T-helper 17 cell (primary cell): ENCODE measurements at places on chromosomes 7 and 10.

GRCh38 chr10:17787087-17787961 is 21.8 kb upstream of the MRC1 start:
- H3K4me3 ChIP-seq, result no peak overlapping the region
- peaks cover 2% of the 10 kb centered on the region for H3K36me3 ChIP-seq
- H3K4me1 ChIP-seq, result no peaks in the 10 kb centered on the region

- no peaks in the 10 kb centered on the region for H3K27me3 ChIP-seq
- H3K36me3 ChIP-seq, result peaks cover 2% of the 10 kb centered on the region
- no peak overlapping the region for H3K27ac ChIP-seq
- H3K4me3 ChIP-seq, result no peak overlapping the region
- DNase-seq, result no peak
Observed at GRCh38 chr10:63548860-63549259, 27.7 kb downstream of the REEP3 start.

- H3K4me1 ChIP-seq, result peaks cover 36% of the 10 kb centered on the region
- DNase-seq, result no peak
- peak overlapping the region; percentile 70 for H3K4me3 ChIP-seq
- H3K36me3 ChIP-seq, result peaks cover 2% of the 10 kb centered on the region
- peak overlapping the region; percentile 79 for H3K27ac ChIP-seq
Observed at GRCh38 chr10:102657984-102658724, 13.9 kb downstream of the TRIM8 start.

- DNase-seq, result no peak
- no peaks in the 10 kb centered on the region for H3K36me3 ChIP-seq
- H3K27me3 ChIP-seq, result peaks cover 34% of the 10 kb centered on the region
- H3K27ac ChIP-seq, result no peak overlapping the region
- no peaks in the 10 kb centered on the region for H3K4me1 ChIP-seq
Observed at GRCh38 chr10:34196058-34196433, 619.0 kb downstream of the PARD3 start.

DNA sequence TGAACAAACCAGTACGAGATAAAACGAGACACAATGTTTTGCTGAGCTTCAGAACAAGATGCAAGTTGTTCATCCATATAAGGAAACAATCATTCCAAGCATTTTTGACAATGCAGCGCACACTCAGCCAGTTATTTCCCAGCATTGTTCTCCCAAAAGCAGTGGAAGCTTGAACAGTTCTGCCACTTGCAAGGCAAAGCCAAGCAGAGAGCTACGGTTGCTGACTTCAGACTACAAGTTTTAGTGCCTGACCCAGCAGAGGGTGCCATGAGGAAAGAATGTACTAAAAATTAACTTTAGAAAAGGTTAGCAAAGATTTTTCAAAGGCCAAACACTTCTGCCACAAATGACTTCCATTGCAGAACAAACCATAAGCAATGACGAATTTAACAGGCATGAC is 152.5 kb downstream of the SLC25A13 start:
- H3K27me3 ChIP-seq, result no peaks in the 10 kb centered on the region
- H3K27ac ChIP-seq, result no peak overlapping the region
- DNase-seq, result no peak
- no peak overlapping the region for H3K4me3 ChIP-seq

GRCh38 chr7:5626498-5626897 is 155.0 kb downstream of the RNF216 start:
- no peak for DNase-seq
- H3K4me1 ChIP-seq, result peaks cover 17% of the 10 kb centered on the region
- no peak overlapping the region for H3K4me3 ChIP-seq
- H3K27ac ChIP-seq, result peak overlapping the region; percentile 61
- H3K36me3 ChIP-seq, result no peaks in the 10 kb centered on the region
